ENCODE measurements at places on chromosomes 11 and 22. TPM values are rescaled to one million over a fixed set of nuclear protein-coding genes. Genes with fewer than 3 reads are reported as not detected.

DNA sequence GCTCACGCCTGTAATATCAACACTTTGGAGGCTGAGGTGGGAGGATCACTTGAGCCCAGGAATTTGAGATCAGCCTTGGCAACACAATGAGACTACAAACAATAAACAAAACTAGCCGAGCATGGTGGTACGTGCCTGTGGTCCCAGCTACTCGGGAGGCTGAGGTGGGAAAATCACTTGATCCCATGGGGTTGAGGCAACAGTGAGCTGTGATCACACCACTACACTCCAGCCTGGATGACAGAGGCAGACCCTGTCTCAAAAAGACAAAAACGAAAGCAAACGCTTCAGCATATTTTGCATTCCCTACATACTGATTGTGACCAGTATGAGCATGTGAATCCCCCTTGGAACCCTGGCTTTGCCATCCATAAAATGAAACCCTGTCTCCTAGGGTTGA, 33.9 kb upstream of the MN1 start:
- no peak overlapping the region for H3K27ac ChIP-seq
- H3K4me1 ChIP-seq = peaks cover 33% of the 10 kb centered on the region
- H3K4me3 ChIP-seq = no peak overlapping the region
- peaks cover 16% of the 10 kb centered on the region for H3K36me3 ChIP-seq
- DNase-seq = peak; percentile 7

DNA sequence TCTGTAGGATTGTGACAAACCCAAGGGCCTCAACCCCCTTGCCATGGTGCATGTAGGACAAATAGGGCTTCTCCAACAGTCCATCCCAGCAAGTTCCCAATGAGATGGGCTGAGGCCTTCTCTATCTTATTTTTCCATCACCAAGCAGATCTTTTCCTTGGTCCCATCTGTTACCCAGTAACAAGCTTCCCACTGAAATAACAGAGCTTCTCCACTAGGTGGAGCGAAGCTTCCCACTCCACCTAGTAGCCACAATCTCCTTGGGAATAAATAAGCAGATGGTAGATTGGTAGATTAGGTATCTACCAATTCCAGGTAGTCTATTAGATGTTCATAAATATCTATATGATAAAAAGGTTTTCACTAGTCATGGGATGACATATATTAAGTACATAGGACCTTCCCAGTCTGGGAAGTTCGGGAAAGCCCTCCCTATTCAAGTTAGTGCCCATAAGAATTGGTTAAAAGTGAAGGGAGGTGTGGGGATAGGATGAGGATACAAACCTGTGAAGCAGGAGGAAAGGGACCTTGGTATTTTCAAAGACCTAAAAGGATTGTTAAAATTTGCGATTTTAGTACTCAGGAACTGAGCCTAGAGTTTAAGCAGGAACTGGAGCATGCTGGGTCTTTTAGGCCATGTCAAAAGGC, 5.9 kb upstream of the OR52L1 start:
- DNase-seq = no peak
- 0 out of 2 replicates have a peak, but pooled peaks cover 3% of the 10 kb centered on the region for H3K4me1 ChIP-seq
- H3K36me3 ChIP-seq = no peaks in the 10 kb centered on the region
- no peak overlapping the region for H3K27ac ChIP-seq
- no peaks in the 10 kb centered on the region for H3K27me3 ChIP-seq

GRCh38 chr11:131302836-131303235, 67.6 kb upstream of the NTM start:
- no peak for DNase-seq
- no peak overlapping the region for H3K27ac ChIP-seq
- no peak overlapping the region for H3K4me3 ChIP-seq
- peaks cover 21% of the 10 kb centered on the region for H3K4me1 ChIP-seq
- H3K36me3 ChIP-seq = peaks cover 30% of the 10 kb centered on the region
- H3K27me3 ChIP-seq = no peaks in the 10 kb centered on the region

DNA sequence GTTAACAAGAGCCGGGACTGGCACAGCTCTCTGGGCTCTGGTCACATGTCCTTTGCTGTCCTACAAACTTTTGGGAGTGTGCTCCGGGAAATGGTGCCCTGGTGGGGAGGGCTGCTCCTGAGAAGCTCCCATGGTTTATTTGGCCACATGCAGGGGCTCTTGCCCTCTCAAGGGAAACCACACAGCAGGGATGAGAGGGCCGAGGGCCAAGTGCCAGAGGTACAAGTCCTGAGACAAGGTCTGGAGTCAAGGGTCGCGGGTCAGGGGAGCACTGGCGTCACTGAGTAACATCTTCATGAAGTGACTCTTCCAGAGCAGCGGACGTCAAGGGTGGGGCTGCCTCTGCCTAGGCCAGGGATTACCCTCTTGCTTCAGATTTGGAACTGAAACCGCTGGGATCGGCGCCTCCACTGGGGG, 1160.6 kb downstream of the TBC1D22A start:
- DNase-seq = no peak
- H3K36me3 ChIP-seq = peaks cover 11% of the 10 kb centered on the region
- no peaks in the 10 kb centered on the region for H3K27me3 ChIP-seq
- no peak overlapping the region for H3K4me3 ChIP-seq

IGSF22 gene
- total RNA-seq = 0.52 TPM

ANKK1 gene
- 0.15 TPM for total RNA-seq

NUP160 gene
- total RNA-seq = 89.9 TPM

ACTN3 gene
- 20.4 TPM for total RNA-seq

OR6A2 gene
- 0.27 TPM for total RNA-seq
